ENCODE measurements at places on chromosomes 5 and 9.

DNA sequence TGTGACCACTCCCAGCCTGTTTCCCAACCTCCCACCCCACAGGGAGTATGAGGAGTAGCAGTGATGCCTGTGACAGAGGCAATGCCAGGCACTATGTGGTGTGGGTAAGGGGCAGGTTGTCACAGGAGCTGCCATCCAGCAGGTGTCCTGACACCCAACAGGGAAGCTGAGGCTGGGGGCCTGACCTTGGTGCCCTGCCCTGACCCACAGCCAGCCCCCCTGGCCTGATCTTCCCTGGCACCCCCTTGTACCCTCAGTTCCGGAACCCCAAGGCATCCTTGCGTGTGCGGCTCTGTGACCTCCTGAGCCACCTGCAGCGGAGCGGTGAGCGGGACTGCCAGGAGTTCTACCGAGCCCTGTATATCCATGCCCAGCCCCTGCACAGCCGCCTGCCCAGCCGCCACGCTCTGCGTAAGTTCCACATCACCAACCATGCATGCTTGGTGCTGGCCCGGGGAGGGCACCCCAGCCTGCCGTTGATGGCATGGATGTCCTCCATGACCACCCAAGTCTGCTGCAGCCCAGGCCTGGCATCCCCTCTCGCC is 14.4 kb downstream of the CARD19 start:
- DNase-seq, result no peak

DNA sequence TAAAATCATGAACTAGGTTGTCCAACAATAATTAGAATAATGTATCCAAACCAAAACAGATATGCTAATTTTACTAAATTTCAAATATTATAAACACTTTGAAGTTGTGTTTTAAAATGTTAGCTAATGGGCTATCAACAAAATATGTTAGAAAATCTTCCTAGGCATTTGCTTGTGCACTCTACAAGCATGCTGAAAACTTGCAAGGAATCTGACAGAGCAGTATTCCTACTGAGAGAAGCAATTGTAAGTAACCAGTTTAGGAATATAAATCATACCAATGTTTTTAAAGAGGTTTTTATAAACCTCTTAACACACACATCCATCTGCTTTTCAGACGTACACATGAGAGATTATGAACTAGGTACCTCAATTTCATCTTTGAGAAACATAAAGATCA is 228.4 kb upstream of the TBCA start:
- DNase-seq, result no peak

DNA sequence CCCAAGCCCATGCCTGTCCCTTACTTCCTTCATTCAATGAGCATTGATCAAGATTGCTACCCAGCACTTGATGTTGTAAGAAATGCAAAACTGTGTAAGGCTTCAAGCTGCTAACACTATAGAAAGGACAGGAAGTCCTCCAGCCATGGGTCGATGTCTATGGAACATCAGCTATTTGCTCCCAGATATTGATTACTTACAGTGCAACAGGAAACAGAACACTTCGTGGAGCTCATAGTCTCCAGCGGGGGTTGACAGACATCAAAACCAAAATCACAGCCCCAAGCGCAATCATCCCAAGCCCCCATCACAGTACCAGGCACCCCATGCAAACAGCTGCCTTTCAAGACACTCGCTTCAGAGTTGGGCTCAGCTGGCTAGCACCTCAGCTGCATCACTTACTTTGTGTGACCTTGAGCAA is 26.8 kb upstream of the DUSP1 start:
- DNase-seq, result no peak

DNA sequence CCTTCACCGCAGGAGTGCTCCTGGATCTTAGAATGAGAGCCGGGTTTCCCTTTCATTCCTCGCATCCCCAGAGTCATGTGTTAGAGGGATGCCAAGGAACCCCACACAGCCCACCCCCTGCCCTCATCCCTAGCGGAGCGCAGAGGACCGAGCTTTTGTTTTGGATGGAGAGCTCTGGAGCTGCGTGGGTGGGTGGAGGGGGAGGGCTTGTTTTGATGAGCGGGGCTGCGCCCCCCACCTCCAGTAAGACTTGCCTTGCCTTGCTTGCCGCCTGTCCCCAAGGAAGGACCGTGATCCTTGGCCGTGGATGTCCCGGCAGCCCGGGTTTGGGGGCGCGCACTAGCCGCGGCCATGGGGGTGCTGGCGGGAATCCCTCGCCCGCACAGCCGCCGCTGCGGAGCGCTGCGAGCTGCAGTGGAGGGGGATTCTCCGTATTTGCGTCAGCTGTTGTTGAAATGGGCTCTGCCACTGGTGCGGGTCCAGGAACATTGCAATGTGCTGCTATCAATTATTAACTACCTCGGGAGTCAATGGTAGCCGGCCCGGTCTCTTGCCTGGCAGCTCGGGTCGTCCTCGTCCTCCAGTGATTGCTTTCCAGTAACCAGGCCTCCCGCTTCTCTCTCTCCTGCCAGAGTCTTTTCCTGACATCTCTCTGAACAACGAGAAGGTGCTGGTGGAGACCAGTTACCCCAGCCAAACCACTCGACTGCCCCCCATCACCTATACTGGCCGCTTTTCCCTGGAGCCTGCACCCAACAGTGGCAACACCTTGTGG is 1.0 kb downstream of the EGR1 start:
- DNase-seq, result no peak

GRCh38 chr5:28310696-28311095 is 1272.3 kb upstream of the CDH9 start:
- DNase-seq, result no peak

DNA sequence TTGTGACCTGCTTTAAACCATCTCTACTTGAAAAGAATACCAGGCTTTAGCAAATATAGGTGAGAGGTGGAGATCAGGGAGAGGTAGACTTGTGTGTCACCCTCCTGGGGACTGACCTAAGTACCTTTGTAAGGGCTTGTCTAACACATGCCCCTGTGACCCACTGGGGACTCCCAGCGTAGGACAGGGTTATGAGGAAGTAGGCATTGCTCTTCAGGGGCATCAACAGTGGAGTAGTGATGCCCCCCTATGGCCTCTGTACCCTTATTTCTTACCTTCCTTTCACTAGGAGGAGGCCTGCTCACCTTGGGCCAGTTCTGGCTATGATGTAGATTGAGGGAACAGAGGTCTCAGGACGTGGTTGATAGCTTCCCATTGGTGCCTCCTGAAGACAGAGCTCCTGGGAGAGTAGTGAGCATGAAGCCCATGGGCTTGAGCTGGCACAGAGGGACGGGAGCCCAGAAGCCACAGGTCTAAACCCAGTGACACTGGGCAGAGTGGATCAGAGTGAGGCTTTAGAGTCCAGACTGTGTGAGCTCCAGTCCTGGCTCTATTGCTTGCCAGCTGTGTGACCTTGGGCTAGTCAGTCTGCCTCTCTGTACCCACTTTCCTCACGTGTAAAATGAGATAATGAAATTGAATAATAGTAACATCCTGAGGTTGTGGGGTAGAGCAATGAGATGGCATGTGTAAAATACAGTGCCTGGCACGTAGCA is 191.7 kb downstream of the AOPEP start:
- no peak for DNase-seq

GRCh38 chr5:155726267-155726666 is 600.7 kb upstream of the SGCD start:
- no peak for DNase-seq
